Fibroblast of the aortic adventitia (primary cell): ENCODE measurements at places on chromosomes 2 and 18. TPM values are rescaled to one million over a fixed set of nuclear protein-coding genes. Genes with fewer than 3 reads are reported as not detected.

DNA sequence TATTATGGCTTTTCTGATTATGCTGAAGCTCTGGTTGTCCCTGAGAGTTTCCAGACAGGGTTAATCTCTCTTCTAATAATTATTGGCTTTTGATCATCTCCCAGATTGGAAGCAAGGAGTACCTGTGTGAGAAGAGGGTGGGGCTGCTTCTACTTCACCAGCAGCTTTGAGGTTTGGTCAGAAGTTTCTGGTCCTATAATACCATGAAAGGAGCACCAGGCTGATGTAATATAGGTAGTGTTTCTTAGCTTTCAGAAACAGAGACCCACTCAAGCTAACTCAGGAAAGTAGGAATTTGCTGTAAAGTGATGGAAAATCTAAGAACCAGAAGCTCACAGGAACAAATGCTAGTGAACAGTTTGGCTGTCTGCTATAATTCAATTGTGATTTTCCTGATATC is 57.6 kb downstream of the SGPP2 start:
- DNase-seq: no peak

DNA sequence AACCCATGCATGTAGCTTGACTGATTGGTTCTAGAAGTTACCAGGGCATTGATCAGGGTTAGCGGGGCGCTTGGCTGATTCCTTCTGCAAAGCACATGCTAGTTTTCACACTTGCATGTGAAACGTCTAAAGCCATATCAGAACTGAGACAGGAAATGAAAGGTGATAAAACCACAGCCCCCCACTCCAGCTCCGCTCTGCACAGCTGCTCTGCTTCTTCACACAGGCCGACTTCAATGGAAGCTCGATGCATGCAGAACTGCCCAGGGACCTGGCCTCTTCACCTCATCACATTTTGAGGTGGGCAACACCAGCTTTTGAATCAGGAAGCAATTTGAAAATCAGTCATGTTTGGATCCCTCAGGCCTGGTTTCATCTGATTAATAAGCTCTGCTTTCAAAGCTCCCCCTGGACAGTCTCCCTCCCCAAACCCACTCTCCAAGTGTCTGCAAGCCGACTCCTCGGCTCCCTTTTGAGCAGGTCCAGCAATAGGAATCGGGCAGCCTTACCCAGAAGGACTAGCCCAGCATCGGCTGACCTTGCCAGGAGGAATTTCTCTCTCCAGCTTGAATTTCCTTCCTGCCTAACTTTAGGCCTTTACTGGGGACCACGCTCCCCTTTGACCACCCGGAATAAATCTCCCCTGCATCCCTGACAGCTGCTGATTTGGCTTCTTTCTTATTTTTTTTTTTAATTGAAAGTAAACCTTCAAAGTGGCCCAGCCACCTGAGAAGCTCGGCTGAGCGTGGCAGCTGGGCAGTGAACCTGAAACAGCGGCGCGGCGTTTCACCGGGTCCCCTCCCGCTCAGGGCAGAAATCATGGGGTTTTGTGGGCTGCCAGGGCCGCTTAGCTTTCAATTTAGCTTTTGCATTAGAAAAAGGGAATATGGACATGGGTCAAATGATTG is 31.7 kb downstream of the HRH4 start:
- DNase-seq: no peak

DNA sequence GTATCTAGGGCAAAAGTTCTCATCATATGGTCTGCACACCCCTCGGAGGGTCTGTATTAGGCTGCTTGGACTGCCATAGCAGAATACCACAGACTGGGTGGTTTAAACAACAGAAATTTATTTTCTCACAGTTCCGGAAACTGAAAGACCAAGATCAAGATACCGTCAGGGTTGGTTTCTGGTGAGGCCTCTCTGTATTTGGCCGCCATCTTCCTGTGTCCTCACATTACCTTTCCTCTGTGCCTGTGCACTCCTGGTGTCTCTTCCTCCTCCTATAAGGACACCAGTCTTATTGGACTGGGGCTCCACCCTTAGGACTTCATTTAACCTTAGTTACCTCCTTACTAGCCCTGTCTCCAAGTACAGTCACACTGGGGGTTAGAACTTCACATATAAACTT is 132.5 kb downstream of the NCOA1 start:
- no peak for DNase-seq

DNA sequence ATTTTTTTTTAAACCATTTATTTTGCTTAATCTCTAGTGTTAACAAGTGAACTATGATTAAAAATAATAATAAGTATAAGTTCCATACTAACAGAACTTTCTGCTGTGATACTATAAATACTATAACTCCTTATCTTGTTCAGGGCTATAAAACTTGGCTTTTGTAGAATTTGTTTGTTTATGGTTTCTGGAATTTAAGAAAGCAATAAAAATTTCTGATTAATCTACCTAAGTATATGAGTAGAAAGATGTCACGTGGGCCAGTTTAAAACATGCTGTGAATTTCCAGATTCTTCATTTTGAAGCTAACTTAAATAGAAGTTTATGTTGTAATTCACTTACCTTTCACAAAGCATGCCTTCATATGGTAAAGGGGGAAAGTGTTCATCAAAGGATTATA is 1236.3 kb upstream of the ACVR2A start:
- DNase-seq: no peak

The CXCR1 gene
- total RNA-seq: not detected in 2 replicates

The RESP18 gene
- not detected in 2 replicates for total RNA-seq

The CROCC2 gene
- under 0.01 and 0.41 TPM in 2 replicates for total RNA-seq

The ZSWIM2 gene
- total RNA-seq: 0.18 TPM in 1 of 2 replicates, not detected in the other
